ENCODE measurements at places on chromosomes 7 and 10. TPM values are rescaled to one million over a fixed set of nuclear protein-coding genes. Genes with fewer than 3 reads are reported as not detected.

The EPHA1 gene
- 1.6 TPM for total RNA-seq

The CFAP70 gene
- 0.80 TPM for total RNA-seq

The SPDYE3 gene
- total RNA-seq, result not detected

The LIPM gene
- not detected for total RNA-seq

The SLC26A5 gene
- not detected for total RNA-seq

The RBP4 gene
- total RNA-seq, result not detected

All from activated CD8-positive, alpha-beta memory T cell treated with anti-CD3 and anti-CD28 coated beads, Interleukin-2, amount 10 ng/mL, durations not matched to agents 7 days and 5 days (primary cell).